ENCODE measurements at places on chromosomes 4 and X. TPM values are rescaled to one million over a fixed set of nuclear protein-coding genes. Genes with fewer than 3 reads are reported as not detected.

GRCh38 chr4:129239088-129239487 lies 143.1 kb downstream of the C4orf33 start:
- peak; percentile 33 for DNase-seq

Gene GPR82
- 0.69 TPM for polyA plus RNA-seq

GRCh38 chr4:73674451-73674919 lies 54.2 kb upstream of the RASSF6 start:
- no peak for DNase-seq

DNA sequence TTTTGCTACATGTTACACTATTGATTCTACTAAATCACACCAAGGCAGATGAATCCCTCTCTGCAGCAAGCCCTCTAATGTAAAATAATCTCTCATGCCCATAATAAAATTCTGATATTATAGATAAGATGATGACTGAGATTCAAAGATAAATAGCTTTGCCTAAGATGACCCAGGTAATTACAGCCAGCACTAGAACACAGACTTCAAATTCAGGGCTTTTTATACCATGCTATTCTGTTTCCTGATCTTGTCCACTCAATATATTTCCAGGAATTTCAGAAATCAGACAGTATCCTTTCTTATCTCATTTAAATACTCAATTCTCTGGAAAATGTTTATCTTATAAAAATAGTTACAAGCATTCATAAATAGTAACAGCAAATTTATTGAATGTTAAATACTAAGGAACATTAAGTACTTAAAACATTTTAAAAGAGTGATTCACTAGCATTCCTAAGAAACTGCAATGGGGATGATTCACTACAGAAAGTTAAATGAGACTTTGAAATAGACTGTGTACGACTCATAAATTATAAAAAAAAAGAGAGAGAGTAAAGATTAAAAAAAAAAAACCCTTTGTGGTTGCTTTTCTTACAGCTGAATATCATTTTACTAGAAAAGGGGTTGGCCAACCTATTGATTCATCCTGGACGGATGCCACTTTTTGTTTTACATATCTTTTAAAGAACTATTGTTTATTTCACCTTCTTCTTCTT lies 45.8 kb upstream of the IL21 start:
- DNase-seq: peak; percentile 11

Gene PASD1
- not detected for polyA plus RNA-seq

DNA sequence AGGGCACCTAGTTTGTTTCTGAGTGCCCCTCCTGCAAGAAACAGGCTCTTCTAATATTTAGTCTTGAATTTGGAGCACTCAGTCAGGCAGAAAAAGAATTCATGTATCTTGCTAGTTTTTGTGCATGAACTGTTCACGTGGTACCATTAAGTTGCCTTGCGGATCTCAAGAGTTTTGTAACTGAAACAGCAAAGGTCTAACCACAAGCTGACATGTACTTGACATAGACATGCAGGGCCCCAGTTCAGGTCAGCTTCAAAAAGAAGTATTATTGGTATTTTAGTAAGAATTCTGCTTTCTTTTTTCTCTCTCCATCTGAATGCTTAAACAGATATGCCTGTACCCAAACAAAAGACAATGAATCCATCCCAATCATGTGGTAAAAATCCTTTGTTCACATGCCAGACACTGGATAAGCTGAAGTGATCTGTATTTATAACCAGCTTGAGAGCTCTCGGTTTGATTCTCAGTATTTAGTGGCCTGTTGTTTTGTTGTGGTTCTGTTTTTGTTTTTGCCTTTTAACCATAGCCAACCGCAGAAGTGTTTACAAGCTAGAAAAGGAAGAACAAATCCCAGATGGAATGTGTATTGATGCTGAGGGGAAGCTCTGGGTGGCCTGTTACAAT lies 13.0 kb downstream of the RGN start:
- DNase-seq: no peak

Gene BANK1
- 2.2 TPM for polyA plus RNA-seq

Gene JAKMIP1
- polyA plus RNA-seq: not detected

- DNase-seq: no peak
These were observed 102.8 kb downstream of the GPR50 start for GRCh38 chrX:151279161-151279560.

GRCh38 chr4:52196606-52197130 lies 145.6 kb downstream of the SPATA18 start:
- DNase-seq: no peak

Gene F8A2
- not detected for polyA plus RNA-seq

Measured in hepatocyte (in vitro differentiated cells).